ENCODE measurements at places on chromosomes 3 and 15.
A peak's percentile ranks its signal among the peaks of the same experiment; 100 is the strongest.

- DNase-seq = no peak
Measured at GRCh38 chr15:60573936-60574335, 95.0 kb upstream of the ICE2 start.

- DNase-seq = peak; percentile 65
Measured at GRCh38 chr3:118817748-118818165, 216.9 kb downstream of the IGSF11 start.

GRCh38 chr15:40325700-40326099 lies 2.2 kb downstream of the INAFM2 start:
- no peak for DNase-seq

DNA sequence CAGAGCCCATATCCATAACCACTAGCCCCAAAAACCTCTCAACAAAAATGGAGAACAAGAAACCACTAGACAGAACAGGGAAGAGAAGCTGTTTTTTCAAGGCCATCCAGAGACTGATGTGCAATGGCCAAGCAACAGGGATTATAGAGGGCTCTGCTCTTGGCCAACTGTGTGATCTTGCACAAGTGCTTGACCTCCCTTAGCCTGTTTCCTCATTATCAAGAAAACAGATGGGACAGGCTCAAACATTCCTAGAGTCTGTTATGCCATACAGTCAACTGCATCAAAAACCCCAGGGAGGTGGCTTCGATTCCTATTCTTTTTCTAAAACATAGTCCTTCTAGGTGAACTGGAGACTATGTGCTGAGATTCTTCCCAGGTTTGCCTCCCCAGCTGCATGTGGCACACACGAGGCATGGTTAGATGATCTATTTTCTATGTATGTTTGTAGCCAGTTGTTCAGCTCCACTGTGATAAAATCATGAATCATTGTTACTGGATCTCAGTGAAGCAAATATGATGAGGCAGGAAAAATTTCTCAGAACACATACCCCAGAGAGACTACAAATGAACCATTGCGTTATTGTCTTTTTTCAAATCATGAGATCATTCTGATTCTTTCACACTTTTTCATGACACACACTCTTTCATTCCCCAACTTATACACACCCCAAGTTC lies 132.9 kb upstream of the TGFBR2 start:
- no peak for DNase-seq

DNA sequence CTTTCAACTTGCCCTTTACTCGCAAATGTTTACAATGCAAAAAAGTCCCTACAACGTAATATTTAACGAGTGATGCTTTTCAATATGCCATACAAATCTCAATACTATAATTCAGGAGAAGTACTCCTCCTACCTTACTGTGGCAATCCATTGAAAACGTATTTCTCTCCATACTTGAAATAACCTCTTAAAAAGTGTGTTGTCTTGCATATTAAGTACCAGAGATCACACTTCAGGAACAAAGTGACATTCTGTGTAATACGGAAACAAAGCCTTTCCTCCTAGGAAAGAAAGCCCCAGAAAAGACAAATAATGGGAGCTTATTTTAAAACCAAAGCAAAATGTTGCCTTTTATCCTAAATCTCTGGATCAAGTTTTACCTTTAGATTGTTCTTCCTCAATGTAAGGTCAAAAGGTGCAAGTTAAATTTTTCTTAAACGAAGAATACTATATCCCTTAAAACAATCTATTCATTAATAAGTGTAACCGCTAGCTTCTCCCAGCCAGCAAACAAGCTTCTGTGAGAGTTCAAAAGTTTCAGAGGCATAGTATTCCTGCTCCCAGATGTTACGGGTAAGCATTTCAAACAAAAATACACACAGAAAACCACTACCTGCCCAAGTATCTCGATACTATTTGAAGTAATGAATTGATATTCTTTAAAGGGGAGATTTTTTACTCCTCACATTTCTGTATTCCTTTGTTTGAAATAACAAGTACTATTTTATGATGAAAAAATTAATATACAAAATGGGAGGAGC lies 1.7 kb downstream of the TJP1 start:
- DNase-seq = no peak

- DNase-seq = no peak
Measured at GRCh38 chr3:146948186-146948585, 343.0 kb upstream of the PLSCR5 start.

- no peak for DNase-seq
Measured at GRCh38 chr15:92499731-92500530, 106.2 kb downstream of the ST8SIA2 start.

GRCh38 chr3:151227266-151227806 lies 24.3 kb upstream of the GPR171 start:
- DNase-seq = no peak

DNA sequence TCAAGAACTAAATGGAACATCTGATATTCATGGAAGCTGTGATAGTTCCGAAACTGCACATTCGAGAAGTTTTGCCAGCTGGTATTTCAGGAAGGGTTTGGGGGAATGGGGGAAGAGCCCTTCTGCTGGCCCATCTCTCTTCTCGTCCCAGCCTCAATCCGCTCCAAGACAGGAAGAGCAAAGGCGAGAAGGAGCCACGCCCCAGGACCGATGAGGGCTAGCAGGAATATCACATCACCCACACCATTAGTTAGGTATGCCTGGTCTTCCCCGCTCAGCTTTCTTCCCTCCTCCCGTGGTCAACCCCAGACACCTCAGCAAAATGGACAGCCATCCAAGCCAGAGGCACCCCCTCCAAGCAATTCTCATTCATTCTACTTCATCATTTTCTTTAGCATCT lies 14.9 kb upstream of the PCSK6 start:
- no peak for DNase-seq

GRCh38 chr15:60264566-60264965 lies 133.2 kb downstream of the ANXA2 start:
- no peak for DNase-seq

DNA sequence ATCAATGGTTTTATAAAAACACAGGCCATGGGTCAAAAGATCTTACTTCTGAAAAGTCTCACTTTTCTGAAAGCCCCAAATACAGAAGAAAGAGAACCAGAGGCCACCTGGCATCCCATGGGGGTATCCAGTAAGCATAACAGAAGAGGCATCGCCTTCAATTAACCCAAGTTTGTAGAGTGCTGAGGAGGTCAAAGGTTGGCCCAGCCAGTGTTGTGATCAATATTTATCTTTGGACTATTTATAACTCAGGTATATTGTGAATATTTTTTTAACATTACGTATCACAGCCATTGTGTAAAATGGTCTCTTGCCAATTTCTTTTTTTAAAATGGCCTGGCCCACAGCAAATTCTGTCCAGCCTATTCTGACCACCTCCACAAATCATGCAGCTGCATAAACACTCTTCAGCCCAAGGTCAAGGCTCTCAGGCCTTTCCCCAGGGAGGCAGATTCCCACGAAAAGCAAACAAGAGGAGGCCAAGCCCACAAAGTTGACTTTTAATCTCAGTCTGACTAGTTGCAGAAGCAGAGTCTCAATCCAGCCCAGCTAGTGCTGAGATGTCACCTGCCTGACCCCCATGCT lies 26.2 kb upstream of the SPTBN5 start:
- no peak for DNase-seq

GRCh38 chr15:85488997-85489396 lies 108.6 kb downstream of the AKAP13 start:
- DNase-seq = no peak

- peak; percentile 65 for DNase-seq
Measured at GRCh38 chr3:127717357-127718244, 44.8 kb downstream of the ABTB1 start.

GRCh38 chr15:79930516-79930915 lies 33.7 kb upstream of the MTHFS start:
- DNase-seq = no peak

GRCh38 chr3:66039590-66039887 lies 821 bp upstream of the MAGI1 start:
- DNase-seq = peak; percentile 34

GRCh38 chr3:126028096-126028495 lies 55.8 kb downstream of the SLC41A3 start:
- DNase-seq = no peak

DNA sequence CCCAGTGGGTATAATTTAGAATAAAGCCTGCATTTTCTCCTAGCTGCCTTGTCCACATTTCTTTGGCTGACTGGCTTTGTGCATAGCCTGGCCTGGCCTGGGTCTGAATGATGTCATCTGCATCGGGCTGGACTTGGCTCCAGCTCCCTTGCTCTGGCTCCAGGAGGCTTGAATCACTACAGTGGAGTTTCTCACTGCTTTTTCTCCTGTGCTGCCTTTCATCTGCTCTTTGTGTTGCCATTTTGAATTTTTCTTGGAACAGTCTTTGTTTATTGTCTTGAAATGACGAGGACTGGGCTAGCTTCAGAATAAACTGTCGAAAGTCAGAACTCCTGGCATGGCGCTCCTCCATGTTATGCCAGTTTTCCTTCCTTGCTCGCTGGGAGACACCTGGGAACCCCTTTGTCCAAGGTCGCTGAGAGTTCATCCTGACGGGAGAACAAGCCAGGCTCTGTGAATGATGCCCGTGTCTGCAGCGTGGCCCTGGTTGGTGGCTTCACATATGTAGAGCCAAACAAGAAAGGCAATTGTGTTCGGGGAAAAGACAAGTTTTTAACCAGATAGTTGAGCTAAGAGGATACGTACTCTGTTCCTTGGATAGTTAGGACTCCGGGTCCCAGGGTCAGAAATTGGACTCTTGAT lies 258.9 kb downstream of the PDZRN3 start:
- DNase-seq = no peak

GRCh38 chr3:193983846-193984818 lies 151.8 kb upstream of the HES1 start:
- no peak for DNase-seq

- no peak for DNase-seq
Measured at GRCh38 chr15:31262143-31262530, 64.5 kb upstream of the KLF13 start.

GRCh38 chr3:38725726-38726419 lies 76.4 kb upstream of the SCN5A start:
- peak; percentile 26 for DNase-seq
